ENCODE measurements at places on chromosomes 4 and X.
A peak's percentile ranks its signal among the peaks of the same experiment; 100 is the strongest.

DNA sequence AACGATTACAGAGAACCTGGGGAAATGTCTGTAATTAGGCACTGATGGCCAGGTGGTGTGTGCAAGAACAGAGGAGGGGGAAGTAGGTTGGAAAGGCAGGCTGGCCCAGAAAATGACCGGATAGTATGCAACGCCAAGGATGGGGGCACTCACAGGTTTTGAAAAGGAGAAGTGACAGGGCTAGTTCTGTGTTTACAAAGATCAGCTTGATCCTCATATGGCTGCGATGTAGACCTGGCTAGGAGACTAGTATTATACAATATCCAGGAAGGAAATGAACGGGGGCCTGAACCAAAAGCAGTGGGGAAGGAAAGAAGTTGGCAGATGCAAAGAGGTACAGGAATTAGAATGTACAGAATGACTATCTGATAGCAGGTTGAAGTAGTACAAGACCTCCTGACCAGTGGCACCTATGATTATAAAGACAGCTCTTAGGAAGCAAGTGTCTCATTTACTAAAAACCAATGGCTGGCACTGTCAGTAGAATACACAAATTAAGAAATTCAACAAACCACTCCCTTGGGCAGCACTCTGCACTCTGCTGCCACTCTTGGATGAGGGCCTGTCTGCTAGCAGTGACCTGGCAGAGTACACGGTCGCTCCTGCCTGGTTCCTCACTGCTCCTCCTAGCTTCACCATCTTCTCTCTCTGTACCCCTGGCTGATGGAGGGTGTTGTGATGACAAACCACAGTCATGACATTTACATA lies 14.1 kb downstream of the MFAP3L start:
- no peaks in the 10 kb centered on the region for H3K4me1 ChIP-seq
- H3K4me3 ChIP-seq: no peak overlapping the region

DNA sequence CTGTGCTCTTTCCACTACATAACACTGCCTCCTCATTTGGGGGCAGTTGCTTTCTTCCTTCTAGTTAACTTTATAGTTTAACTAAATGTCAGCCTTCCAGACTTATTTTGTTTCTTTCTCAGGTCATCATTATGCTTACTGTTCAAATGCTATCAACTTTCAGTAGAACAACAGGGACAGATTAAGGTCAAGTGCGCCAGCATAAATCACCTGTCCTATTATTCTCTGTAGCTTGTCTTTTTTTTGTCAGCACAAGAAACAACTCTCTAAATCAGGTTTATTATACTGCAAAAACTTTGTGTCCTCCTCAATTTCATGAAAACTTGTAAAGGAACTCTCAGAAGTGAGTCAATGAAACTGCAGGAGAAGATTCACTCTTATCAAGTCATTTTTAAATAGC lies 19.6 kb downstream of the SPANXA2 start:
- no peak overlapping the region for H3K27ac ChIP-seq
- H3K4me1 ChIP-seq: no peaks in the 10 kb centered on the region
- H3K27me3 ChIP-seq: no peaks in the 10 kb centered on the region

DNA sequence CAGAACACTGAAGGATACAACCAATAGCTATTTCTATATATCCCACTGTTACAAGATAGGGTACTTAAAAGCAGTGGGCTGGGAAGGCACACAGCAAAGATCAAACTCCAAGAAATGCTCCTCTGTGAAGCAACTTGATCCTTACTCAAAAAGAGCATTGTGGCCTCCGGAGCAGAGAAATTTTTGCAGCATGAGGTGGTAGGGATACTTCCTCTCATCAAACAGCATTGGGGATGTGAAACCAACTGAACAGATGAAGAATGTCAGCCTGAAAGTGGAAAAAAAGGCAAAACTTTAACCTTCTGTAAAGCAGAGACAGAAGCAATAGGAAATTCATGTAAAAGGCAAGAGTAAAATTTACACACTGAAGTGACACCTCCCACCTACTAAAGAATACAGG lies 92.2 kb downstream of the HUWE1 start:
- no peak for DNase-seq
- no peaks in the 10 kb centered on the region for H3K4me1 ChIP-seq
- H3K4me3 ChIP-seq: no peak overlapping the region
- no peak overlapping the region for H3K27ac ChIP-seq
- peaks cover 44% of the 10 kb centered on the region for H3K36me3 ChIP-seq

DNA sequence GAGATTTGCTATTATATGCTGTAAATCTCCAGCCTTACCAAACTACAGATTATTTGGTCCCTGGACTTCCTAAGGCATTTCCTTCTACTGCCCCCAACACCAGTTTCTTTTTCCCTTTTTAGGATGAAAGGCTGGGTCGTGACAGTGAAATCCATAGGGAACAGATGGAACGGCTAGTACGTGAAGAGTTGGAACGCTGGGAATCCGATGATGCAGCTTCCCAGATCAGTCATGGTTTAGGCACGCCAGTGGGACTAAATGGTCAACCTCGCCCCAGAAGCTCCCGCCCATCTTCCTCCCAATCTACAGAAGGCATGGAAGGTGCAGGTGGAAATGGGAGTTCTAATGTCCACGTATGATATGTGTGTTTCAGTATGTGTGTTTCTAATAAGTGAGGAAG lies 67.9 kb downstream of the PKD2 start:
- H3K36me3 ChIP-seq: peaks cover 25% of the 10 kb centered on the region
- H3K27me3 ChIP-seq: no peaks in the 10 kb centered on the region
- H3K4me1 ChIP-seq: no peaks in the 10 kb centered on the region
- DNase-seq: no peak
- no peak overlapping the region for H3K27ac ChIP-seq
- no peak overlapping the region for H3K4me3 ChIP-seq

DNA sequence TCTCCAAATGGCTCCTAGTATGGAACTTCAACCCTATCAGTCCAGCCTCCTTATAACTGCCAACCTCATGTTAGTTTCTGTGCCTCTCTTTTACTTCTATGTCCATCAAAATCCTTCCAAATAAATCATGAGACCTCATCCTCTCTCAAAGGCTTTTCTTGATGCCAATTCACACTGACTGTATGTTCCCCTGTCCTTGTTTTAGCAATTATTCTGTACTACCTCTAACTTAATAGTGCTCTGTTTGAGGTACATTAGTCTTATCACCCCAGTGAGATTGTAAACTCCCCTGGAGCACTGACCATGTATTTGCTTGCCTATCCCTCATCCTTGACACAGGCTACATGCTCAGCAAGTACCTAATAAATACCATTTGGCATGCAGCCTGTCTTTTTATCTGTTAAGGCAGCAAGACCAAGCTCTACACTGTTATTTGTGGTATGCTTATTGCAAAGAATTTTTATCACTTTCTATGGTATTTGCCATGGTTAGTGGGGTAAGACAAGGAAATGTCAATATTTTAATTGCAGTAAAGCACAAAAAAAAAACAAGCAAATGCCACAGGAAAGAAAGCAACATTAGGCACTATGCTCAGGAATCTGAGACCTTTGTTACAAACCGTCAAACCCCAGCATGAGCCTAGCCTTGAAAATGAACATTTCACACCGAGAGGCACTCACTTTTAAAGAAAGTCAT lies 119.2 kb downstream of the SMARCA1 start:
- no peaks in the 10 kb centered on the region for H3K36me3 ChIP-seq
- no peak overlapping the region for H3K4me3 ChIP-seq
- no peaks in the 10 kb centered on the region for H3K4me1 ChIP-seq
- no peak for DNase-seq
- H3K27ac ChIP-seq: no peak overlapping the region

DNA sequence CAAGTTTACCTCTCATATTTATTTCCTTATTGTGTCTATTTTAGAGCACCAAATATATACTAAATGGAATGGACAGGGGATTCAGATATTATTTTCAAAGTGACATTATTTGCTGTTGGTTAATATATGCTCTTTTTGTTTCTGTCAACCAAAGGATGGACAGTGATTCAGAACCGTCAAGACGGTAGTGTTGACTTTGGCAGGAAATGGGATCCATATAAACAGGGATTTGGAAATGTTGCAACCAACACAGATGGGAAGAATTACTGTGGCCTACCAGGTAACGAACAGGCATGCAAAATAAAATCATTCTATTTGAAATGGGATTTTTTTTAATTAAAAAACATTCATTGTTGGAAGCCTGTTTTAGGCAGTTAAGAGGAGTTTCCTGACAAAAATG lies 6.2 kb downstream of the FGB start:
- no peaks in the 10 kb centered on the region for H3K27me3 ChIP-seq
- H3K36me3 ChIP-seq: no peaks in the 10 kb centered on the region
- no peak for DNase-seq
- H3K4me1 ChIP-seq: no peaks in the 10 kb centered on the region
- no peak overlapping the region for H3K4me3 ChIP-seq

GRCh38 chrX:65925005-65925404 lies 114.9 kb downstream of the VSIG4 start:
- no peak for DNase-seq
- H3K36me3 ChIP-seq: peaks cover 37% of the 10 kb centered on the region
- peak overlapping the region; percentile 19 for H3K27ac ChIP-seq
- no peak overlapping the region for H3K4me3 ChIP-seq

DNA sequence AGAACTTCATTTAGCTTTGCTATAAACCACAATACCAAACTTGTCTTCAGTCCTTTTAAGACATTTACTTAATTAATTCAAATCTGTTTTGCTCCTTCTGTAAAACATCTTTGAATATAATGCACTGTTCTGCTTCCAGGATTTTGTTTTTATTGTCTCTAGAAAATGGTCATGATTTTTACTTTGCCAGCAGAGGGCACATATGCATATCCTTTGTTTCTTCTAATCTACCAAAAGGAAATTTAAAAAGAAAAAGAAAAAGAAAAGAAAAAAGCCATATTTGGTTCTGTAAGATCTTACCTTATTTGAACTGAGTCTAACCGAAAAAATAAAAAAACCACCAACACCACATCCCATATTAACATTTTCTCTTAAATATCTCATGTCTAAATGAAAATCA lies 101.9 kb upstream of the CCSER1 start:
- H3K27ac ChIP-seq: no peak overlapping the region
- no peaks in the 10 kb centered on the region for H3K36me3 ChIP-seq
- peaks cover 5% of the 10 kb centered on the region for H3K27me3 ChIP-seq
- H3K4me1 ChIP-seq: no peaks in the 10 kb centered on the region
- no peak overlapping the region for H3K4me3 ChIP-seq

DNA sequence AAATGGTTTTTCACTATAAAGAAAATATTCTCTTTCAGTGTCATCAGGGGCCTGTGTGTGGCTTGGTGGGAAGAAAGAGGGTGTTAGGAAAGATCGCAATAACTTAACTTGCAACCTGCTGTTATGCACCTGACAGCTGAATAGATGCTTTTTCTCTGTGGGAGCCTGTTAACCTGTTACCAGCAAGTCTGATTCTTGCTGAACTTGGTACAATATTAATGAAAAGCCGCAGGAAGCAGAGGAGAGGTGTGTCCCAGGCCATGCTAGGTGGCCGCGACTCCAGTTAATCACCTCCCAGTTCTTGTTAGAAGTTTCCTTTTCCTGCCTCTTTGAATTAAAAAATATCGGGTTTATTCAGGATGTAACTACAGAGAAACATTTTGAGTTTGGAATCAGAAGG lies 494.8 kb upstream of the AGA start:
- H3K27ac ChIP-seq: no peak overlapping the region
- no peaks in the 10 kb centered on the region for H3K4me1 ChIP-seq
- H3K27me3 ChIP-seq: no peaks in the 10 kb centered on the region
- no peak overlapping the region for H3K4me3 ChIP-seq
- H3K36me3 ChIP-seq: no peaks in the 10 kb centered on the region

DNA sequence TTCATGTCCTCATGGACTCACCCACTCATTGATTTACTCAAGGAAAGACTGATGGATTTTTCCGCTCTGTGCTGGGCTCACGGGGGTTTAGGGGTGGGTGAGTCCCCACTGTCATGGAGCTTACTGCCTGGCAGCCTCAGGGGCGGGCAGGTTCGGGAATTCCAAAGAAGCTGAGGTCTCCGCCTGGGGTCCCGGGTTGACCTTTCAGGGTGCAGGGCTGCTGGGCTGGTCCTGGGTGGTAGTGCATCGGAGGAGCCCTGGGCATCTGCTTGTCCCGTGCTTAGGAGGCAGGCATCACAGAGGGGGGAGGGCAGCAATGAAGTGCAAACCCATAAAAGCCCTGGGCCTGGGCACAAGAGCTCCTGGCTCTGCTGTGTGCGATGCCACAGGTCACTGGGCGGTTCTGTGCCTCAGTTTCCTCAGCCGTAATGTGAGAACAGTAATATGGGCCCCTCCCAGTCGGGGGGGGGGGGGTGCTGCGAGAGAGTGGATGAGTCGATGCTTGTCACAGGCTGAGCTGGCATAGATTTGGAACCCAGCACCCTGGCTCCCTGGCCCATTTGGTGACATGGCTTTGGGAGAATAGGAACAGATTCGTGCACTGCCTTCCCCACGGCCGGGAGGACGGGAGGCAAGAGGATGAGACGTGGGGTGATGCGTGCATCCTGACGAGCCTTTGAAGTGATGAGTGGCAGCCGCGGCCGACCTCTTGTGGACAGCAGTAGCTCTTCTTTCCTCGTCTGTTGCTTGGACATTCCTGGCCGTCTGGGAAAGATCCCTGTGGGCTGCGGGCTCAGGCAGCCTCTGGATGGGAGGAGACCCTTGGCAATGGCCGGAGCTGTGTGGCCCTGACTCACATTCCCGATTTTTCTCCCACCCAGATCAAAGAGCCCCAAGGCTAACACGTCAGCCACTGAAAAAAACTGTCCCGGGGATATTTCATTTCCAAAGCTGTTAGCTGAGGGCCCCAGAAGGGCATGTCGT lies 42.0 kb downstream of the PSAPL1 start:
- H3K36me3 ChIP-seq: no peaks in the 10 kb centered on the region
- DNase-seq: no peak
- no peak overlapping the region for H3K27ac ChIP-seq
- H3K27me3 ChIP-seq: peaks cover 7% of the 10 kb centered on the region
- no peaks in the 10 kb centered on the region for H3K4me1 ChIP-seq

GRCh38 chrX:69741721-69742120 lies 125.8 kb downstream of the EDA start:
- H3K27ac ChIP-seq: no peak overlapping the region
- H3K27me3 ChIP-seq: no peaks in the 10 kb centered on the region
- peaks cover 2% of the 10 kb centered on the region for H3K36me3 ChIP-seq
- H3K4me1 ChIP-seq: no peaks in the 10 kb centered on the region

- H3K27me3 ChIP-seq: no peaks in the 10 kb centered on the region
- no peaks in the 10 kb centered on the region for H3K36me3 ChIP-seq
- no peak overlapping the region for H3K27ac ChIP-seq
- H3K4me3 ChIP-seq: no peak overlapping the region
These were observed 211.5 kb upstream of the MID1 start for GRCh38 chrX:10831716-10832502.

- no peak for DNase-seq
- H3K4me1 ChIP-seq: no peaks in the 10 kb centered on the region
- no peak overlapping the region for H3K27ac ChIP-seq
- no peaks in the 10 kb centered on the region for H3K27me3 ChIP-seq
These were observed 312.0 kb upstream of the MAGEB2 start for GRCh38 chrX:29903360-29903759.

GRCh38 chr4:36676139-36677050 lies 395.0 kb downstream of the DTHD1 start:
- H3K27ac ChIP-seq: no peak overlapping the region
- no peak overlapping the region for H3K4me3 ChIP-seq
- no peaks in the 10 kb centered on the region for H3K4me1 ChIP-seq
- H3K27me3 ChIP-seq: no peaks in the 10 kb centered on the region

All from activated naive CD4-positive, alpha-beta T cell treated with anti-CD3 and anti-CD28 coated beads, Interleukin-2, amount 10 ng/mL, durations not matched to agents 7 days and 5 days (primary cell).